ENCODE measurements at places on chromosomes 1 and 21. TPM values are rescaled to one million over a fixed set of nuclear protein-coding genes. Genes with fewer than 3 reads are reported as not detected.

DNA sequence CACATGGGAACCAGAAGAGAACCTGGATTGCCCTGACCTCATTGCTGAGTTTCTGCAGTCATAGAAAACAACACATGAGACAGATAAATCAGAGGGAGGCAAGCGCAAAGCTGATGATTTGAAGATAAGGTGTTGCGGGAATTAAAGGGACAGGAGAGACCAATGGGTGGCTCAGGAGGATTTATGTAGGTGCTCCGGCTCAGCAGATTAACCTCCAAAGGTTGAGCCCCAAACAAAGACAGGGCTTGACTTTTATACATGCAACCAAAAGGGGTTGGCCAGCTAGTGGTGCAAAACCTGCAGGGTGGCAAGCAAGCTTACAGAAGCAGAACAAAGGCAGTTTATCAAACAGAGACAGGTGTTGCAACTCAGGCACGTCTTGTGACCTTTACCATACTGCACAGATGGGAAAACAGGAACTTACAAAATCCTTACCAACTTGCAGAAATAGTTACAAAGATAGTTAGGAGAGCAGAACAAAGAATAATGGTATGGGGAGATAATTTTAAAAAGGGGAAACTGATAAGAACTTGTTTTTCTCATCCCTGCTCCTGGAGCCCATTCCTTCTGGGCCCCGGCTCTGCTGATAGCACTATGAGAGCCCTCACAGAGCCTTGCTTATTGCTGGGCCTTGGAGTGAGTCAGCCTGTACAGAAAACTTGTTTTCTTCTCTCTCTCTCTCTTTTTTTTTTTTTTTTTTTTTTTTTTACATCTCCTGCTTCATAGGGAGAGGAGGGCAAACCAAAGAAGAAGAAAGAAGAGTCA is 93.6 kb downstream of the SNRPE start:
- no peak for DNase-seq

The RGS18 gene
- total RNA-seq, result not detected

- no peak for DNase-seq
These were observed 47.4 kb downstream of the ECE1 start for GRCh38 chr1:21242846-21243245.

- DNase-seq, result no peak
These were observed 336.7 kb downstream of the DUSP10 start for GRCh38 chr1:221405146-221405545.

GRCh38 chr1:75985827-75986226 is 53.6 kb upstream of the ASB17 start:
- DNase-seq, result no peak

DNA sequence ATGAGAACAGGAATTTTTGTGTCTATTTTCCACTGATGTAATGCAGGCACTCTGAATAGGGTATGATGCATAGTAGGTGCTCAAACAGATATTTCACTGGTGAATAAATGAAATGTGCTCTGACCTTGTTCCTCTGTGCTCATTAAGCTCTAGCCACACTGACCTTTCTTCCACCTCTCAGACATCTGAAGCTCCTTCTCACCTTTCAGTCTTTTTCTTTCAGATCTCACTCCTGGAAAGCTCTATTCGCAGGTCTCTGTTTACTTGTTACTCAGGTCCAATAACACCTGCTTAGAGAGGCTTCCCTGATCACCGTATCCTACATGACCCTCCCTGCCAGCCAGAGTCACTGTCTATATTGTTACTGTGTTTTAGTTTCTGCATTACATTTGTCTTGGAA is 59.2 kb upstream of the IVNS1ABP start:
- DNase-seq, result no peak

DNA sequence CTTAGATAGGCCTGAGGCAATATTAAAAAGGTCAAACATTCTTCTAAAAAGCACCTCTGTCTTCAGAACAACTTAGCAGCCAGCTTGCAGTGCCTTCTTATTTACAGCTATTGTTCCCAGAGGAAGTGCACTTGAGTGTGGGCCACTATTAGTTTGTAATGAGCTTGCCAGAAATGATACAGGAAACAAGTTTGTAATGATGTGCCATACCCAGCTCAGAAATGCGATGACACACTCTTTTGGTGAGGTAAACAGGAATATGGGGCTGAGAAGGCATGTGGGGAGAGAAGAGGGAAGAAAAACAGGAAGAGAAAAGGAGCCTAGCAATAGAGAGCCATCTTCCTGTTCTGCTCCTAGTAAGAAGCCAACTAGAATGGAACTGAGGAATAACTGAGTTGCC is 295.4 kb downstream of the AGBL4 start:
- no peak for DNase-seq

GRCh38 chr1:229005097-229005496 is 265.8 kb upstream of the RAB4A start:
- DNase-seq, result no peak

The KANK4 gene
- 5.9 TPM for total RNA-seq

DNA sequence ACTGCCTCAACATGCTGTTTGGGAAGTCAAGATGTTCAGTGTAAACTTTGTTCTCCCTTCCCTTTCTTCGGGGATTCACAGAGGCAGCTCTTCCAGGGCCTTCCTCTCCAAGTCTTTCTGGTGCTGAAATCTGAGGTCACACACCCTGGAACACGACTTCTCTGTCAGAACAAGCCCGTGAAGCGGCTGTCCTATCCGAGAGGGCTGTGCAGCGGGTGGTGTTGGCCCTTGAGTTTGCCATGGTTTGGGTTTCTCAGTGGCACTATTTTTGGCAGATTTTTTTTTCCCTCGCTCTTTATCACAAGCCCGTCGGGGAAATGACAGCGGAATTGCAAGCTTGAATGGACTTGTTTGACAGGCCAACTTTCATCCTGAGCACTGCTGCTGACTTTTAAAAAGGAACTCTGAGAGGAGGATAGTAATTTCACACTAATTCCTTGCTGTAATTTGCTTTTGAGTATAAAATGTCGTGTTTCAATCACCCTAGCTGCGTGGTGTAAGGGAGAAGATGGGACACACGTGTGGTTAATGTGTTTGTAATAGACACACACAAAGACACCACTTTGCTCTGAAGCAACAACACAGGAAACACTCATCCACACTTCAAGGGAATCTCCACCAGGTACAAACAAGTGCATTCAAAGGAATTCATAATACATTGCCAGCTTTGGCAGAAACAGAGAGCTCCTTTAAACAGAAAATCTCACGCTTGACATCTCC is 60.1 kb upstream of the TARBP1 start:
- no peak for DNase-seq

The NBPF6 gene
- not detected for total RNA-seq

- no peak for DNase-seq
These were observed 29.1 kb upstream of the GRHL3 start for GRCh38 chr1:24289937-24290595.

GRCh38 chr1:186605762-186606350 is 74.4 kb downstream of the PTGS2 start:
- no peak for DNase-seq

DNA sequence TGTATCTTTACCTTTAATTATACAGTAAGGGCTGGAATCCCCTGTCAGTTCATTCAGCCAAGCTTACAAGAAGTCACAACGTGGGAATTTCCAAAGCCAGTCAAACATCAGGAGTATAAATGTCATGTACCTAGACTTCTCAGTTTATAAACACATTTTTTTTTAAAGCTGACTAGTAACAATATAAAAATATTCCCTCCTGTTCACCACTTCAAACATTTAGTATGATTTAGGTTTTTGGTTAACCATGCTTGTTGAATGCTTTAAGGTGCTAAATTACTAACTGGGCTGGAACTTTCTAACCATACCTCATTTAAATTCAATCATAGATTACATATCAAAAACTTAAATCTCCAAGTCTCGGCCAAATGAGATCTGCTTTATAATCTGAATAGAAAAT is 44.0 kb downstream of the JAK1 start:
- DNase-seq, result no peak

The CDK18 gene
- 19.3 TPM for total RNA-seq

- no peak for DNase-seq
These were observed 18.1 kb downstream of the CYP4B1 start for GRCh38 chr1:46816930-46817329.

The OR2T4 gene
- total RNA-seq, result not detected

GRCh38 chr1:244439391-244440032 is 12.2 kb downstream of the ADSS2 start:
- no peak for DNase-seq

DNA sequence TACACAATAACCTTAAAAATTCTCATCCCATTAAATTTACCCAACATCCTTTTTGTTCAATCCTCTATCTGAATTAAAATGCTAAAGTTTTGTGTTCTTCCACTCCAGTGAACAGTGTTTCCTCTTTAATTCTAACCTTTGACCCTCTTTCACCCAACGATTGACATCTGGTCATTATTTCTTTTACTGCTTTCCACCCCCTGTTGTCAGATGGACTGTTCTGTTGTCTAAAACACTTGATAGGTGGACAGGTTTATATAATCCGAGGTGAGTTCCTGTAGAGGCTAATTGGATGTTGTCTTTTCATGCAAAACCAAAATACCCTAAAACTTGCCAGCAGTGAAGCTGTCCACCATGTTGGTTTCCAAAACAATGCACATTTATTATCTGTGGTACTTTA is 73.4 kb upstream of the SERTAD4 start:
- DNase-seq, result no peak

GRCh38 chr21:14716761-14717396 is 170.8 kb upstream of the SAMSN1 start:
- no peak for DNase-seq

GRCh38 chr1:236275586-236275985 is 6.2 kb downstream of the ERO1B start:
- no peak for DNase-seq

GRCh38 chr1:159982280-159982679 is 28.2 kb upstream of the SLAMF9 start:
- DNase-seq, result no peak

Data from type B pancreatic cell (in vitro differentiated cells).